EH (cell line): ENCODE measurements at places on chromosomes 4 and X.

- peak; percentile 93 for DNase-seq
These were observed 561 bp upstream of the N4BP2 start for GRCh38 chr4:40055863-40056715.

DNA sequence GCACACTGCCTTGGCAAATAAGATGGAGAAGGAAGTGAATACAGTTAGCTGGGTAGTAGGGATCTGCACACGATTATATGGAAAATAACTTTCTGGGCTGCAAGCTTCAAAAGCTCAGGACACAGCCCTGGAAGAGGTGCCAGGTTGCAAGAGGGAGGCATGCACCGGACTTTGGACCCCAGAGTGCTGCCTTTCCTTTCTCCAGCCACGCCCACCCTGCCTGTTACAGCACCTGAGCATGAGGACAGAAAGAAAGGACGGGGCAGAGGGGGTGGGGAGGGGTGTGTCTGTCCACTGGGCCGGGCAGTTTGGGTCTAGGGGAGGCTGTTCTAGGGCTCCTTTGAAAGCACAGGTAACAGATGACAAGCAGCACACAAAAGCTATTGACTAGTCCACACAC, 152.8 kb downstream of the ENPP6 start:
- no peak for DNase-seq

DNA sequence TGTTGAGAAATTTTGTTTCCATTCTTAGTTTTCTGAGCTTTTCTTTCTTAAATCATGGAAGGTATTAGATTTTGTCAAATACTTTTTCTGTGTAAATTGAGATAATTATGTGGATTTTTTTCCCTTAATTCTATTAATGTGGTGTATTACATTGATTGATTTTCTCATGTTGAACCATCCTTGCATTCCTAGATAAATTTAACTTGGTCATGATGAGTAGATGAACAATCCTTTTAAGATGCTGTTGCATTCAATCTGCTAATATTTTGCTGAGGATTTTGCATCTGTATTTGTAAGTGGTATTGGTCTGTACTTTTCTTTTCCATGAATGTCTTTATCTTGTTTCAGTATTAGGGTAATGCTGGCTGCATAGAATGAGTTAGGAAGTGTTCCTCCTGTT, 20.3 kb upstream of the CTBP1 start:
- DNase-seq, result no peak

- DNase-seq, result no peak
These were observed 98.3 kb downstream of the STOX2 start for GRCh38 chr4:184003433-184003832.

GRCh38 chr4:185529413-185529812, 5.9 kb downstream of the PDLIM3 start:
- DNase-seq, result no peak
